ENCODE measurements at places on chromosomes 1 and 21.
A peak's percentile ranks its signal among the peaks of the same experiment; 100 is the strongest.

DNA sequence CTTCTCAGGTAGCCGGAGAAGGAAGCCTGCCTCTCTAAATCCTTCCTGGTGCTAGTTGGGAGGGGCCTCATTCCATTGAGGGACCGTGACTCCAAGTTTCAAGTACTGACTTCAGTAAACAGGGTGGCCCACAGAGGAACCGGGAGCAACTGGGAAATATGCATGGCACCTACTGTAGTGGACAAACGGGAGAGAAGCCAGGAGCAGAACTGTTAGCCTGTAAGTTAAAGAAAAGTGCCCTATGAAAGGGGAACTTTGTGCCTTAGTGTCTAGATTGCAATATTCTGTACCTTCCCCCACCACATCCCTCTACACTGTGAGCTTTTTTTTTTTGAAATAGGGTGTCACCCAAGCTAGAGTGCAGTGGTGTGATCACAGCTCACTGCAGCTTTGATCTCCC lies 33.2 kb upstream of the KANK4 start:
- DNase-seq: no peak

GRCh38 chr1:97632776-97633175 lies 288.1 kb downstream of the DPYD start:
- no peak for DNase-seq

DNA sequence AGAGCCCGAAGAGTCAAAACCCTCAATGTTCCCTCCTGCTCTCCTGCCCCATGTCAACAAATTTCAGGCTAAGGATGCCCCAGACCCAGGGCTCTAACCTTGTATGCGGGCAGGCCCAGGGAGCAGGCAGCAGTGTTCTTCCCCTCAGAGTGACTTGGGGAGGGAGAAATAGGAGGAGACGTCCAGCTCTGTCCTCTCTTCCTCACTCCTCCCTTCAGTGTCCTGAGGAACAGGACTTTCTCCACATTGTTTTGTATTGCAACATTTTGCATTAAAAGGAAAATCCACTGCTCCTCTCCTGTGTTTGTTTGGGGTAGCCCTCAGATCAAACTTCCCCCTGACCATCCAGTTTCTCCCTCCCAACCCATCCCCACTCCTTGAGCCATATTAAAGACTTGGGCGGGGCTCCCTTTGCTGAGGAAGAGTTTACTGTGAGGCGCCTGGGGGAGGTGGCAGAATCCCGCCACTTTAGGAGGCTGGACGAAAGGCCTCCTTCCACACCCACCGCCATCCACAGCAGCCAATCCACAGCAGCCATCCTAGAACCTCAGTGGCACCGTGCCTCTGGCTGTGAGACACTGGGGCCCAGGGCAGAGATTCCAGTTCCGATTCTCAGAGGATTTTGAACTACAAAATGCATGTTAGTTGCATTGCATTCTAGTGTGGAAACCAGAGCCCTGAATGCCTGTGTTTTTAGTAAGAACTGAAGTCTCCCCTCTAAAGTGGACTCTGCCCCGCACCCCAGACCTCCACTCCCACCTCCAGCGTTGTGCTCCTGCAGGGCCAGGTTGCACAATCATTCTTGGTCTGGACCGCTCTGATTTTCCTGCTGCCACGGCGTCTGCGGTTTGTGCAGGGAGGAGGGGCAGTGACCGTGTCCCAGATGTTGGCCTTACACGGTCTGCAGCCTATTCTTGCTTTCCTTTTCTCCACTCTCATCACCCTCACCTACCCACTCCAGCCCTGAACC lies 3.0 kb downstream of the OLFML3 start:
- DNase-seq: no peak

DNA sequence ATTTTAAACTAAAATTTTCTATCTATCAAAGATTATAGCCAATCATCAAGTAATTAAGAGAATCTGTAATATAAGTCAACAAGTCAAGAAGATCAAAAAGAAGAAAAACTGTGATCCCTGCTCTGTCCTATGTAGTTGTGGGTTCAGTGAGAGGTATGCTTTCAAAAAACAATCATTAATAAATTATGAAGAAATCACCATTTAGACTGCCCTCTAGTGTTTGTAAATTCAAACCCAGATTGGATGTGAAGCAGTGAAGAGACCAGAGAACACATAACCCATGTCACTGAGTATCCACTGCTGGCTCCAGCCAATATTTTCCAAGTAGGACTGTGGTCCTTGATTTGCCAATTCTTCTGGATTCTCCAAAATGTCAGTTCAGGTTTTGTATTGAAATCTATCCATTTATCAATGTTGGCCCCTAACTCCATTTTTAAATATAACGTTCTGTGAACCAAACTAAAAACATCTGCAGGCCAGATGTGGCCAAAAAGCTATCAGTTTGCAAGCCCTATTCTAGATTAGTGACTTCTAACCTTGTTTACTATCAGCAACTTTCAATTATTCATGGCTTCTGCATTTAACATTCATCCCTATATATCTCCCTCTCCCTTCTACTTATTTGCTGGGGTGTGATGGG lies 467.5 kb upstream of the CXADR start:
- no peak for DNase-seq

DNA sequence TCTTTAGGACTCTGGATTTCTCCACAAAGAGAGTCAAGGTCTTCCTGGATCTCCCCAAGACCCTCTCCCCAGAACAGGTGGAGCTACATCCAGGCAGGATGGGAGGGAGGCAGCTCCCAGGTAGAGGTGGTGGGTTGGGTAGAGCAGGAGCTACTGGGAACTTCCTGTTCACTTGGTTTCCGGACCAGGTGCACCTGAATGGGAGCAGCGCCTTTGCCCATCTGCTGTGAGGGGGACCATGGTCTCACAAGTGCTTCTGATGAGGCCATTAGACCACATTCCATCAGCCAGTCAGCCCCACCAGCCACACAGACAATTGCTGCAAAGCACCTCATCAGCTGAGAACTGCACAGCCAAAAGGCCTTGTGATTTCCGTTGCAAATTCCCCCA lies 188.8 kb downstream of the MATN1 start:
- DNase-seq: no peak

GRCh38 chr1:98364544-98364943 lies 297.0 kb upstream of the SNX7 start:
- no peak for DNase-seq

DNA sequence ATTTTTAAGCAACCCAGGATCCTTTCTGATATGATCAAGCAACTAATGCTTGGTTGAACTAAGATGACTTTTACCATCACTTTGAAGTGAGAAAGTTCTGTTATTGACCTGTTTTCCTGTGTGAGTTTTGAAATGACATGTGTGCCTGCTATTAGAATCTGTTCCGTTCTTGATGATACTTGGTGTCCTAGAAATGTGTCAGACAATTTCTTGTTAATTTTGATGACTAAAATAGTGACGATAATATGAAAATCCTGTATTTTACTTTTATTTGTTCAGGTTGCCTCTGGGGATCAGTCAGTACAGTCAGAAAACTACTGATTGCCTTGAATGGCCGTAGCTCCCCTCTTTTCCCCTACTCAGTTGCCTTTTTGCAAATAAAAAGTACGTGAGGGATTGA lies 228.0 kb downstream of the RYR2 start:
- no peak for DNase-seq

DNA sequence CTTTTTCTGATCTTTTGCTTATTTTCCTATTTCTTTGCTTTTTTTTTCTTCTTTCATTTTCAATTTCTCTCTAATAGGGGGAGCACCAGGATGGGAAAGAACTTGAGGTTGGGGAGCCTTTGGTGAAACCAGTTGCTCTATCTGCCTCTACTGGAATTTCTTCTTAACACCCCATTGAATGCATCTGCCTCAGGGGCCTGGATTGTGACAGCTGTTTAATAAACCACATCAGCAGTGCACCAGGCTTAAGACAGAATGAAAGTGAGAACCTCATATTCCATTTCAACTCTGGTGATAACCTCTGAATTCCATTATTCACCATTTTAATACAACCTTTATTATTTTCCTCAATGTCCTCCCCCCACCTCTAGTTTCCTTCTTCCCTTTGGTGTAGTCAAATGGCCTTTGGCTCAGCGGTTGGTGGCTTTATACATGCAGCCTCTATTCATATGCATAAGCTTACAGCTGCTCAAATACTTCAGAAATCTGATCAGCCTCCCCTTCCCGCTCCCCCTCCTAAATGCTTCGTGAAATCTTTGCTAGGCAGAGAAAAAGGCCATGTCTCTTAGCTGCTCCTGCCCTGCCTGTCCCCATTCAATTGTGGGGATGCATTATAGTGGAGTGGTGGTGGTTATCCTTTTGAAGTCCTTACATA lies 537.3 kb upstream of the PLXNA2 start:
- no peak for DNase-seq

DNA sequence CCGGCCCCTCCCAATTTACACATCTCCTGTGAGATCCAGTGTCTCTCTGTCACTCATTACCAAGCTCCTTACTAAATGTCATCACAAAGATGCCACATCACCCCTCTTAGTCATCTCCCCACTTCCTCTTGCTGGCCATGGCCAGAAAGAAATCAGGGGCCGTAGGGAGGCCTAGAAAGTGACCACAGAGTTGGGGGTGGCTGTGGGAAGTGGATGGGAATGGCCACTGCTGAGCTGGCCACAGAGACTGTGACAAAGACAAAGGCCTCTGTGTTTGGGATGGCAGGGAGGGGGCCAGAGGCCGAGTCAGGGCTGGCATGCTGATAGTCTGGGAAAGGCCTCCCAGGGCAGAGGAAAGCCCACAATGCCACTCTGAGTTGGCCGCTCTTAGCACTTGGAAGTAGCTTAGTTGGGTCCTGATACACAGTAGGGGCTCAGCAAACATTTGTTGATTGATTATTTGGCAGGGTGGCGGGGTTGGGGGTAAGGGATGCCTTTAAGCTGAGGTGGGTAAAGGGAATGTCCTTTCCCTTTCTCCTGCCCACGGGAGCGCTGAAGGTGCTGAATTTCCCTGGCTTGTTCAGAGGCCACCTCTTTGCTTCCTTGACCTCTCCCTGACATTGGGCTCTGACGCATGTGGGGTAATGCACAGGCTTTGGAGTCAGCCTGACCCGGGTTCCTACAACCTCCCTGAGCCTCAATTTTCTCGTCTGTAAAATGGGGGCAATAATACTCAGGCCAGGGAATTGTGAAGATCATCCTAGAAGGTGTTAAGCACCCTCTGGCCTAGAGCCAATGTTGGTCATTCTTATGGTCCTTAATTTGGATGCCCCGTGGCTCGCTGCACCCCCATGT lies 13.2 kb downstream of the NAV1 start:
- DNase-seq: no peak

DNA sequence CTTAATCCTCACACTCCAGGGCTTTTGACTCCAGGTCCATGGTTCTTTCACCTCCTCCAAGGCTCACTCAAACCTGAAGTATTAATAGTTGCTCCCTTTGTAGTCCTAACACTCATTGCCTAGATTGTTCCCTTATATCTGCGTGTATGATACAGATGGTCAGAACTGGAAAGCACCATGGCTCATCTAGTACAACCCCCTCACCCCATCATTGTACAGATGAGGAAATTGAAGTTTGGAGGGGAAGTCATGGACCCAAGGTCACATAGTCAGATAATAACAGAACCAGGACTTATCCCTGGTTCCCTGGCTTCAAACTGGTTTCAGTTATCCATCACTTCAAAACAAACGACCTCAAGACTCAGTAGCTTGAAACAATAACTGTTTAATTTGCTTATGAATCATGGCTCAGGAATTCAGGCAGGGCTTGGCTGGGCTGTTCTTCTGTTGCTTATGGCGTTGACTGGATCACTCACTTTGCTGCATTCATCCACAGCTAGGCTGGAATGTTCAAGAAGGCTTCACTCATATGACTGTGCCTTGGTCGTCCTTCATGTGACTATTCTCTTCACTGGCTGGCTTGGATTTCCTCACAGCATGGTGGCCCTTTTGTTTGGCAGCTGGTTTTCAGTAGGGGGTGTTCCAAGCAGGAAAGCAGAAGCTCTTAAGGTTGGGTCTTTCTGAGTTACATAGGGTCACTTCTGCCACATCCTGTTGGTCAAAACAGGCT lies 5.0 kb downstream of the NOS1AP start:
- DNase-seq: no peak

GRCh38 chr1:84569216-84569615 lies 5.0 kb downstream of the CTBS start:
- no peak for DNase-seq

- no peak for DNase-seq
Measured at GRCh38 chr1:89941110-89941766, 53.7 kb upstream of the ZNF326 start.

GRCh38 chr1:17653728-17654351 lies 101.3 kb upstream of the ACTL8 start:
- peak; percentile 4 for DNase-seq

GRCh38 chr21:31132574-31133242 lies 94.4 kb upstream of the KRTAP19-8 start:
- peak; percentile 21 for DNase-seq

- DNase-seq: no peak
Measured at GRCh38 chr1:66729119-66729518, 23.1 kb upstream of the DYNLT5 start.

GRCh38 chr1:5481889-5482288 lies 510.3 kb downstream of the NPHP4 start:
- peak; percentile 8 for DNase-seq

DNA sequence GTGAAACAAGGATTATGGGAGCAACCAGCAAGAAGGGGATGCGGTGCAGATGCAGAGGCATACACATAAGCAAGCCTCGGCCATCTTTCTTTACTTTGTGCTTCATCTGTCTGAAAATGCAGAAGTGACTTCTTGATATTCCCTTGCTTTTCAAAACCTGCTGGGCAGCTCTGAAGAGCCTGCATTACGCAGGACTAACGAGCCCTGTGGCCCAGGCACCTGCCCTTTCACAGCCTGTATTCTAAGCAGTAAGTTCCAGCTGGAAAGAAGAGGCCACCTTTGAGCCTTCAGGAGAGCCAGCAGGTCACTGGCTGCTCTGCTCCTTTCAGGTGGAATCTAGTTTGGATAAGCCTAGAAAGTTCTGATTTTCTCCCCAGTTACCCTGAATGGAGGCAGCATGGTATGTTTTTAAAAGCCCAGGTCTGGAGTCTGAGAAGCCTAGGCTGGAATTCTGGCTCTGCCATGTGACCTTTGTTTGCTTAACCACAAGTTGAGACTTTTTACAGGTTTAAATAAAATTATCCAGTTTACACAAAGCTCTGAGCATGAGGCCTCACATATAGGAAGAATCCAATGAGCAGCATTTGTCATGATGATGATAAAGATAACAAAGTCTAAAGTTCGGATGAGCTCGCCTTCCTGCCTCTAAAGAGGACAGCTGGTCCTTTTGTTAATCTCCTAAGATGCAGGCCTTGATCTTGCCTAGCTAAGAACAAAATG lies 122.9 kb downstream of the UBR4 start:
- DNase-seq: no peak

All from effector CD8-positive, alpha-beta T cell (primary cell).